Stimulated activated CD4-positive, alpha-beta T cell treated with anti-CD3 and anti-CD28 coated beads, Interleukin-2, amount 100 ng/mL, for 24 hours (primary cell): ENCODE measurements at places on chromosomes 4 and X.
A peak's percentile ranks its signal among the peaks of the same experiment; 100 is the strongest.

DNA sequence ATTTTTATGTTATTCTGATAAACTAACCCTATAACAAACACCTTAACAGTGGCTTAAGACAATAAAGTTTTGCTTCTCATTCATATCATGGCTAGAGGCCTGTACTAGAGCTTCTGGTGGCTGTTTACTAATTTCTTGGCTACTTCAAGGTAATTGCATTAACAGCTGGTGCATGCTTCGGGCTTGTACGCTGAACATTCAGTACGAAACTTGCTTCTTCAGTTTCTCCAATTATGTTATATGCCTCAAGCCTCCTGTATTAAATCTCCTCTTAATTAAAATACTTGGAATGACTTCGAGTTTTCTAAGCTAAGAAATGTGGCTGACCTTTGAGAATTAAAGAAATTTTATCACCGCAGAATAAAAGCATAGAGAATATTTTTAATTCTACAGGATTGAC is 138.9 kb upstream of the TRAM1L1 start:
- DNase-seq: no peak

- DNase-seq: no peak
Observed at GRCh38 chr4:17654701-17655100, 40.3 kb downstream of the MED28 start.

GRCh38 chr4:30950737-30951136 is 230.6 kb downstream of the PCDH7 start:
- no peak for DNase-seq

DNA sequence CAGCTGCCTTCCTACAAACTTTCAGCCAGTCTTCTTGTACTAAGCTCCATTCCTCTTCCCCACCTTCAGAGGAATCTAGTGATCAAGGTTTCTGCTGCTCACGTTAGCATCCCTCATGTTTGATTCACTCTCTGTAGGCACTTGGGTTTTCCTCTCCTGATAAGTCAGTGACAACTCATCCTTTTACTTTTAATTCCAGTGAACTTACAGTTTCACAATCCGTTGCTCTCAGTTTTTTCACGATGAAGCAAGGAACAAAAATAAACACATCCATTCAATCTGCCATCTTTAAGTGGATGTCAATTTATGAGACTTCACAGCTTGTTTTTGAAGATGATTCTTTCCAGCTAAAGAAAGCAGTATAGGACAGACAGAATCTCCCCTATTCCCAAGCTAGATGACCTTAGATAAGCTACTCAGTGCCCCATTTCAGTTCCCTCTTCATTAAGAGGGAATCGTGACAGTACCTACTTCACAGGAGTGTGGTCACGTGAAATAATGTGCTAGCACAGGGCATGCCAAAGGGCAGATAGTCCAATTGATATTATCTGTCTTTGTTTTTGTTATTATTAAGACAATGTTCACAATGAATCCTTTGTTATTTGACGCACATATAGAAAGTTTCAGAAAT is 234.3 kb downstream of the PALLD start:
- DNase-seq: no peak

DNA sequence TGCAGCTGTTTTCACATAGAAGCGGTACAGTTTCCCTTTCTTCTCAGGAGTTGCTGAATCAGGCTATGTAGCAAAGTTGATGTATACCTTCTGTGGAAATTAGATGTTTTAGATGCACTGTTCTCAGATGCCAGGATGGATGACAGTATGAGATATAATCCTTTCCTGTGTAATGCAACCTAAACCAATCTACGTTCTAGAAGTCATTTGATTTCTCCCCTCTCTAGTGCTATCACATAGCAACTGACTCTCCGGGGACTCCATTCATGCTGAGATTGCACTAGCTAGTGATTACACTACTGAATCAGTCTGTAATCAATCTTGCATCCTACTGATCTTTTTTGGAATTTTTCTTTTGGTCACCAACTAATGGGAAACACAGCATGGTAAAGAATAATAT is 1881.7 kb downstream of the PCDH7 start:
- DNase-seq: no peak

- DNase-seq: no peak
Observed at GRCh38 chrX:13162772-13163410, 118.5 kb upstream of the FAM9C start.

GRCh38 chr4:165663411-165663810 is 209.6 kb upstream of the TLL1 start:
- DNase-seq: no peak

- no peak for DNase-seq
Observed at GRCh38 chr4:165986956-165987698, 114.1 kb downstream of the TLL1 start.

DNA sequence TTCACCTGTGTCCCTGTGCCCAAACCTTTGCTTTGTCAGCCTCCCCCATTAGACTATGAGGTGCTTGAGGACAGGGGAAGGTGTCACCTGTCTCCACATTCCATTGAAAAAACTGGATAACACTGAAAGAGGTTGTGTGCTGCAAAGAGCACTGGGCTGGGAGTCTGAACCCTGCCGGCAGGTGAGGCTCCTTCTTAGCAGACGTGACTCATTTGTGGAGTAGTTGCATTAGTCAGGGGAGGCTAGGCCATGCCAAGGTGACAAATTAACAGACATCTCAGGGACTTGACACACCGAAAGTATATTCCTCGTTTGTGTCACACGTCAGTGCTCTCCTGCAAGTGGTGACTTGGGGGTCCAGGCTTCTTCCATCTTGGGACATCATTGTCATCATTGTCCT is 95.9 kb upstream of the STX18 start:
- DNase-seq: peak; percentile 6

GRCh38 chr4:145404761-145405160 is 76.9 kb upstream of the SMAD1 start:
- DNase-seq: no peak

GRCh38 chrX:41512394-41512793 is 65.3 kb downstream of the NYX start:
- DNase-seq: no peak

GRCh38 chr4:109049926-109050325 is 252.5 kb downstream of the COL25A1 start:
- DNase-seq: no peak

- DNase-seq: no peak
Observed at GRCh38 chrX:148871422-148872160, 371.2 kb downstream of the AFF2 start.

GRCh38 chr4:182644683-182645050 is 272.5 kb downstream of the DCTD start:
- no peak for DNase-seq

DNA sequence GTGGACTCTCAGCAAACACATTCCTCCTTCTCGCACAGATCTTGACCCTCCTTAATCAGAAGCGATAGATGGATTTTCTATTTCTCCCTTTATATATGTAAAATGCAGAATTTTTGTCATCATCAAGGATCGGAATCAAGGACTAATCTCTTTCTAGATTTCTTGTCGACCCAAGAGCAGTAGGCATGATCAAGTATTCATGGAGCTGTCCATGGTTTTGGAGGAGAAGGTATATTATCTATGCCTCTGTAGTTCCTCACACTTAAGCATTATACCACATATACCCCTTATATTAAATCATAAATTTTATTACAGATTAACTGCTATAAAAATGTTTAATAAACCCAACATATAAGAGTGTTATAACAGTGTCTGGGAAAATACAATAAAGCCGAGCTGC is 886.8 kb downstream of the NLGN4X start:
- no peak for DNase-seq

- DNase-seq: no peak
Observed at GRCh38 chr4:68079928-68080327, 49.7 kb downstream of the TMPRSS11F start.

- DNase-seq: peak; percentile 97
Observed at GRCh38 chr4:75673027-75673958, at the start of gene G3BP2. TSS of gene G3BP2 (minus strand) at chr4:75673411. CDS start at chr4:75662025, 11,386 bp downstream.

DNA sequence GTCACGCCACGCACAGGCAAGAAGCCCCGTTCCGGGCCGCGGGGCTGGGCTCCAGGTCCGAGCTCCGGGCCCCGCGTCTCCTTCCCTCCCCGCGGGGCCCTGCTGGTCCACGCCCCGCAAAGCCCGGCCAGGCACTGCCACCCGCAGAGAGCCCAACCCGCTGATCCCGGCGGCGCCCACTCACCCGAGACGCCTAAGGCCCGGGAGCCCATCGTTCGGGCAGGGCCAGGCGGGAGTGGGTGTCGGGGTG is 870 bp downstream of the PDZD4 start:
- no peak for DNase-seq

DNA sequence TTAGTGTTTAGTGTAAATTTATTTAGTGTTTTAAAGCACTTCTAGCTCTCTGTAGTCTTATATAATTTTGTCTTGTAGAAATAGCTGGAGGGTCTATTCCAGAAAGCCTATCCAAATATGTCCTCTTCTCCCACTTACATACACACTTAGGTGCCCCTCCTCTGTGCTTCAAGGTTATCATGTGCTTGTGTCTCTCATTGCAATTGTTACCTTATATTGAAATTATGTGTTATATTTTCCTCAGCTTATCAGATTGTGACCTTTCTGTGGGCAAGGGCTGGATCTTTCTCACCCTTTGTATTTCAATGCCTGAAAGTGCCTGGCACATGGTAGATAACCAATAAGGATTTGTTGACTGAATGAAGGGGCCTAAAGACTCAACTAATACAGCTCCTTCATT is 18.4 kb downstream of the WDR44 start:
- no peak for DNase-seq

- DNase-seq: no peak
Observed at GRCh38 chr4:184617600-184618196, 31.5 kb downstream of the CASP3 start.

DNA sequence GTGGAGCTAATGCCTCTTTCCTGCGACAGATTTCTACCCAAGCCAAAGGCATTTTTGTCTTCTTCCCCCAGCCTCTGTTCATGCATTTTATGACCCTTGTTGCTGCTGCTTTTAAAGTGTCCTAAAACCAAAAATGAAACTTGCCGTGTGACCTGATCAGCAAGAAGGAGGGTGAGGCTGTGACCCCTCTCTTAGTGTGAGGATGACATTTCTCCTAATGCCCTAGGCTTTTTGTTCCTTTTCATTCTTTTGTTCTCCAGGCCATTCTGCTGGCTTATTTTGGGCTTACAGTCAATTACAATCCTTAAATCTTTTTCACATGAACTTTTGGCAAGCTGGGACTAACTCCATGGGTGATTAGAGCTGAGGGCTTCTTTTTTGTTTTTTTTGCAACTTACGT is 34.4 kb downstream of the PTTG2 start:
- DNase-seq: no peak
